ENCODE measurements at places on chromosomes 6 and 20.

- no peak for DNase-seq
Measured at GRCh38 chr20:1882026-1882425, 13.2 kb upstream of the SIRPA start.

DNA sequence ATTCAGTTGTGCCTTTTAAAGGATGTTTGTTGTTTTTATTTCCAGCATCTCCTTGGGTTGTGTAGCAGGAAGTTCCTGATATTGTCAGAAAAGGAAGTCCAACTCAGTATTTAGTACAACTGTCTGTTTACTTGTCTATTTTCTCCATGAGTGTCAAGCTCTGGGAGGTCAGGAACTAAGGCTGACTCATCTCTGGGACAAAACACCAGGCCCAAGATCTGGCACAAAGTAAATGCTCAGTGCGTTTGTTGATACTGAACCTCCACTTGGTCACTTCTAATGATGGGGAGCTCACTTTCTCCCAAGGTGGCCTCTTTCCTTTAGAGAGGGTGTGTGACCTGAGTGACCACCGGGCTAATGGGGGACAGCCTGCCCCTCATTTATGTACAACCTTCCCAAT lies 12.6 kb upstream of the PIGU start:
- DNase-seq, result no peak

DNA sequence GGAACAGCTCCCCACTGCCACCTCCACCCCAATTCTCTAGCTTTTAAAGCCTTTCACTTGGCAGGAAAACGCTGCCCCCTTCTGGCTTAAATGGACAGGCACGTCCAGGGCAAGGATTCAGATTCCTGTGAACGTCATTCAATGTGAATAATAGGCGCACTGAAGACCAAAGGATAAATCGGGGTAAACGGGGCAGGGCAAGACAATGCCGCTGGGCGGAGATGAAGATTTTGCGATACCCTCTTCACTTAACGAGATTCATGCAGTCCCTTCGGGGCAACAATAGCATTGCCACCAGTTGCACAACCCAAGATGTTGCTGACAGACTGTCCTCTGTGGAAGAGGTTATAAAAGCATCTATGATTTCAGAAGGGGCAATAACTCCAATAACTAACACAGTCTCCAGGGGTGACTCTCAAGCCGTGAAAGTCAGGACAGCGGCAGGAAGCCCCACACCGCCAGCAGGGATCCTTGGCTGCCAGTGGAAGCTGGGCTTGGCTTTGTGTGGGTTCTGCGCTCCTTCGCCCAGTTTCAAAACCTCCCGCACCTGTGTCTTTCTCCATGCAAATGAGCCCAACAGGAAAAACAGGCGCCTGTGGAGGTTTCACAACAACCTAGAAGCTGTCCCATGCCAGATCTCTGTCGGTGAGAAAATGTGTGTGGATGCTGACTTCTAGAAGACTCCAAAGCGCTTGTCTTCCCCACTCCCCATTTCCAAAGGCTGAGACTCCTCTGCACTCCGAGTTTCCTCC lies 291.8 kb downstream of the BMP7 start:
- no peak for DNase-seq

DNA sequence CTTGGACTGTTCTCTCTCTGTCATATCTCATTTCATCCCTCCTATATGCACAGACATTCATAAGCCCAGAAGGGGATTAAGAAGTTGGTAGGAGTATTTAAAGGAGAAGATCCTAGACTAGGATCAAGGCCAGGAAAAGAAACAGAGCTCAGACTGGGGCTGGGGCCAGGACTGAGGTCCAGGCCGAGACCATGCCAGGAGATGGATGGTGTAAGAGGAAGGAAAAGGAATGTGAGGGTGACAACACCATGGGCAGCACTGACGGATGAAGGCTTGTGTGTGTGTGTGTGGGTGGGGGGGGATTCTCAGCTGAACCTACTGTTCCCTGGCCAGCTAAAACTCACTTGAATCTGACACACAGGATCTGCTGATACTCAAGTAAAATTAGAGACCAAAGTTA lies 182.1 kb downstream of the KIF6 start:
- DNase-seq, result no peak

DNA sequence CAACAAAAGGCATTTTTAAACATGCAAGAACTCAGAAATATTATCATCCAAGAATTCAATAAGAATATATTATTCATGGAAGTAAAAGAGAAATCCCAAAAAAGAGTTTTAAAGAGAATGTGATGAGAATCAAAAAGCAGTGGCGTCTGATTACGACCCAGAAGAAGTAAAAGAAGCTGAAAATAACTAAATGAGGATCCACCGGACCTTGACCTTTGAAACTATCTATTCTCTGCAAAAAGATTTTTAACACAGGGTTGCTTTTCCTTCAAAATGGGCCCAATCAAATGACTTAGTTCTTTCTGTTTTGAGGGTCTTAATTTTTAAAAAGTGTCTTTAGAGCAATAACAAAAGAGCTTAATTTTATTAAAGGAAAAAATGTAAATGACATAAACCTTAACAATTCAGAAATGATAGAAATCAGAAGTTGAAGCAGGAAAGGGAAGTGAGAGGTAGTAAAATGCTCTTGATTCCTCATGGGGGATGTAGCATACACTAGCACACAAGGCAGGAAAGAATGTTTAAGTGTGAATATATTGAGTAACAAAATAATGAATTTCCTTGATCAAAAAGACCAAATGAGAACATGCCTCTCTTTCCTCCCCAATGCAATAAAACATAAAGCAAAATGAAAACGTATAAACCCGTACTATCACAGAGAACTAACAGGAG lies 223.1 kb upstream of the PRDM1 start:
- DNase-seq, result no peak

- no peak for DNase-seq
Measured at GRCh38 chr20:5504061-5504739, 187.4 kb upstream of the PROKR2 start.

DNA sequence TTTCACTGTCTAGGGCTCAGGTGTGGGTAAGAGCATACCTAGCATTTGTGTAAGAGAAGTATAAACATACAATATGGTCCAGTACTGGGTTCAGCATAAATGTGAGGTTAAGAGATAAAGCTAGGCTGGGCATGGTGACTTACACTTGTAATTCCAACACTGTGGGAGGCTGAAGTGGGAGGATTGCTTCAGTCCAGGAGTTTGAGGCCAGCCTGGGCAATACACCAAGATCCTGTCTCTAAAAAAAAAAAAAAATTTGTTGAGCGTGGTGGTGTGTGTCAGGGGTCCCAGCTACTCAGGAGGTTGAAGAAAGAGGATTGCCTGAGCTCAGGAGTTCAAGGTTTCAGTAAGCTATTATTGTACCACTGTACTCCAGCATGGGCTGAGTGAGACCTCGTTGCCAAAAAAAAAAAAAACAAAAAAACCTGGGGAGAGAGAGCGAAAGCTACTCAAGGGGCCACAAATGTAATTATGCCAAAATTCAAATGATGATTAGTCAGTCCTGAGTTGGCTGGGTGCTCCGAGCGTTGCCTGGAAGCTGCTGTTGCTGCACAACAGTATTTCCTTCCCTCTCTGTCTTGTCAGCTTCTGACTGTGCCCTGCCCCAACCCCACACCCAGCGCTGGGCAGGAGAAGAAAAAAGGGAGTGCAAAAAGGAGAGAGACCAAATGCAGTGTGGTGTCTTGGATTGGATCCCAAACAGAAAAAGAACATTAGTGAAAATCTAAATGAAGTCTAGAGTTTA lies 24.0 kb downstream of the CMTR1 start:
- no peak for DNase-seq

GRCh38 chr20:12575352-12576095 lies 433.2 kb upstream of the SPTLC3 start:
- no peak for DNase-seq

GRCh38 chr6:27814665-27815424 lies 97.4 kb downstream of the OR2B2 start:
- peak; percentile 94 for DNase-seq

Data from CD4-positive, alpha-beta T cell treated with Interleukin-2 at 100 ng/mL for 4 hours (primary cell).